ENCODE measurements at places on chromosomes 7 and 10.

GRCh38 chr7:157406971-157407370, 70.2 kb downstream of the DNAJB6 start:
- DNase-seq, result no peak

DNA sequence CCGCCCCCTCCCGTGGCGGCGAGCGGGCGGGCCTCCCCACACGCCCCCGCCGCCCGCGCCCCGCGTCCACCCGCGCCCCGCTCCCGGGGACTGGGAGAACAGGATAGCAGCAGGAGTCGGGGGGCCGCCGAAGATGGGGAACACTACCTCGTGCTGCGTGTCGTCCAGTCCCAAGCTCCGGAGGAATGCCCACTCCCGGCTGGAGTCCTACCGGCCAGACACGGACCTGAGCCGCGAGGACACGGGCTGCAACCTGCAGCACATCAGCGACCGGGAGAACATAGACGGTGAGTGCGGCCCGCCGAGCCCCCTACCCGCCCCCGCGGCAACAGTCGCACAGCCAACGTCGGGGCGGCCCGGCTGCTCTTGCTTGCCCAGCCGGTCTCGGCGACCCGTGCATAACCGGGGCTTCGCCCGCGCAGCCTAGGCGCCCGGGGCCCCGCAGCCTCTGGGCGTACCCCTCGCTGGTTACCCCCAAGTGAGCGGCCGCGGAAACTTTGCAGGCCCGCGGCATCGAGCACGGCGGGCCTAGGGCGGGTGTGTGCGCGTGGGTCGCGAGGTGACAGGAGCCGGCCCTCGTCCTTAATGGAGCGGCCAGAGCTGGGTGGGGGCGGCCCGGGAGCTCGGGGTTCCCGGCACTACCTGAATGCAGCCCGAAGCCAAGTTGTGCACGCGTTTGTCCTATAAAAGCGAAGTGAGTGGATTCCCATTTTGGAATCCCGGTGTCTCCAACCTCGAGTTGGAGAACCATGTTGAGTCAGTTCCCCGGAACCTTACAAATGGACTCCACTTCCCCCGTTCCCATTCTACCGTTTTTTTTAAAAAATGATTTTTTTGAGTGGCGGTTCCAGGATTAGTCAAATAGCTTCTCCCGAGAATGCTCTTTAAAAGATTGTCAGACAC, 863 bp downstream of the CCNY start:
- DNase-seq, result peak; percentile 14

GRCh38 chr10:69665474-69666320, 35.6 kb downstream of the FAM241B start:
- DNase-seq, result no peak

- no peak for DNase-seq
Measured at GRCh38 chr10:103767756-103768155, 87.6 kb downstream of the SH3PXD2A start.

GRCh38 chr10:69902835-69903535, 101.3 kb downstream of the COL13A1 start:
- DNase-seq, result no peak

DNA sequence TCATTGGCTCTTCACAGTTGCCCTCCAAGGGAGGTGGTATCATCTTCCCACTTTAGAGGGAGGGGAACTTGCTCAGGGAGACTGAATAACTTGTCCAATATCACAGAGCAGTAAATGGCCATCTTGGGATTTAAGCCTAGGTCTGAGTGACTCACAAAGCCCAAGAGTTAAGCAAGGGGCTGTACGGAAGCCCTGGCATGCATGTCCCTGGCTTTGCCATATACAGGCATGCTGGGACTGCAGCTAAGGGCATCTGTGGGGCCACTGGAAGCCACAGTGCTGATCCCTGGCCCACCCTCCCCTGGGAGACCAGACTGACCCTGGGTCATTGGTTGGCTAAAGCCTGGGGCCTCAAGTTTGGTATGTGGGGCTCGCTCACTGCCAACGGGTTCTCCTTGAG, 3.1 kb downstream of the VSIR start:
- no peak for DNase-seq

DNA sequence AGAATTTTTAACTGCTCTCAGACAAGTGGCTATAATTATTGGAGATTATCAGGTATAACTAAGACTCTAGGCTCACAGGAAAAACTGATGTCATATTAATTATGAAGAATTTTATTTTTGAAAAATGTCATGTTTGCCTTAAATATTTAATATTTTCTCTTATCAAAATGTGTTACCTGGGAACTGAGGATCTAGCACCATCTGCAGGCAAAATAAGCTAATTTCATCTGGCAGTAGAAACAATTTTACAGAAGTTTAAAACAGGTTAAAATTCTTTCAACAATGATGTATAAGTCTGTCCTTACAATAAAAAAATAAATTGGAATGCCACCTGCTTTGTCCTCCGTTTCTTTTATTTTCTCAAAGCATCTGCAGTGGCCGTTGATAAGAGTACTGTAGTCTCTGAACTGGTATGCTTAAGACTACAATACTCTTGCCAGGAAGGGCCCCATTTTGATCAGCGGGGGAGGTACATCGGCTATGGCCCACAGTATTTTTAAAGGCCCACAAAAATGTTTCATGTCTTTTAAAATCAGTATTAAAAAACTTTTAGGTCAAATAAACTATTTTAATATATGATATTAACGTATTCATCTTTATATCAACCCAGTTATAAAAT, 81.3 kb downstream of the VWDE start:
- no peak for DNase-seq

- no peak for DNase-seq
Measured at GRCh38 chr10:89369156-89370105, 8.4 kb upstream of the IFIT1B start.
